Activated T-cell treated with anti-CD3 and anti-CD28 coated beads for 48 hours (primary cell): ENCODE measurements at places on chromosomes 7 and 10.

GRCh38 chr7:40498924-40499510 is 364.2 kb downstream of the SUGCT start:
- no peak for DNase-seq

DNA sequence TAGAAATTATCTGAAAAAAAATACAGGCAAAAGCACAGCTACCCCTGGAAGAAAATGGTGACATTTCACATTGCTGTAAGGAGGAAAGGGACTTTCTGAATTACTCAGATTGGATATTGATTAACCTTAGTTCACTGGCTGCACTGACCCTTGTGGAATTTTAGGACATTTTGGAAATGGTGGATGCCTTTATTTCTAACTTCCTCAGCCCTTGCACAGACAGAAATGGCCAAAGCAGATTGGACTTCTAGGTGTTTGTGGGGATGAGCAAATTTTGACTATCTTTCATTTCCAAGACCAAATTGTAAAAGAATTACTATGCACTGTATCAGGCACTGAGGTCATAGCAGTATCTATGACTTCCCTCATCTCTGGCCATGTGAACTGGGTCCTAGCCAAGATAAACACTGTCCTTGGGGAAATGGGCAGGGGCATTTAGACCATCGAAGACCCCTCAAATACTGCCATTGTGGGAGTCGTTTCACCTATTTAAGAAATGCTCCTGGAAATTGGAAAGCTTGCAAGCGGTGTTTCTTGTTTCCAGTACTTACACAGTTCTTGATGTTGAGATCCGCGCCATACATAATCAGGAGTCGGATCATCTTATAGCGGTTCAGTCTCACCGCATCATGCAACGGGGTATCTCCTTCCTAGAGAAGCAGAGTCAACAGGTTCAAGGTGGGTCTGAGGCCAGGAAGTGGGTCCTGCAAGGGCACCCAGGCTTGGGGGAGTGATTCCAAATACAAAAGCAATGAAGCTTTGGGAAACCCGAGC is 5.7 kb downstream of the ANKRD1 start:
- DNase-seq: no peak

- no peak for DNase-seq
Measured at GRCh38 chr7:128446306-128446705, 9.4 kb upstream of the HILPDA start.

DNA sequence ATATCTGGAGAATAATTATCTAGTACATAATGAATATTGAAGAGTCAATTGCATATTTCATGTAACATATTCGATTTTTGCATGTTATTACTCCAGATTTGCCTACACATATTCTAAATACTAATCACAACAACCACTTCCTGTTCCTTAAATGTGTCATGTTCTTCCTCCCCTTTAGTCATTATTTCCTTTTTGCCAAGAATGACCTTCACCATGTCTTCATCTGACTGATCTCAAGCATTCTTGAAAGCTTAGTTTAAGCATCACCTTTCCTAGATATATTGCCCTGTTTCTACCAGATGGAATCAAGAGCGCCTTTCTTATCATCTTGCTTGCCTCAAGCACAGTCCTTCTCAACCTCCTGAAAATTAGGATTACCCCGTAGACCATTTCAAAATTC is 23.5 kb upstream of the MEOX2 start:
- DNase-seq: no peak

- DNase-seq: no peak
Measured at GRCh38 chr7:121853307-121853706, 19.7 kb upstream of the PTPRZ1 start.

DNA sequence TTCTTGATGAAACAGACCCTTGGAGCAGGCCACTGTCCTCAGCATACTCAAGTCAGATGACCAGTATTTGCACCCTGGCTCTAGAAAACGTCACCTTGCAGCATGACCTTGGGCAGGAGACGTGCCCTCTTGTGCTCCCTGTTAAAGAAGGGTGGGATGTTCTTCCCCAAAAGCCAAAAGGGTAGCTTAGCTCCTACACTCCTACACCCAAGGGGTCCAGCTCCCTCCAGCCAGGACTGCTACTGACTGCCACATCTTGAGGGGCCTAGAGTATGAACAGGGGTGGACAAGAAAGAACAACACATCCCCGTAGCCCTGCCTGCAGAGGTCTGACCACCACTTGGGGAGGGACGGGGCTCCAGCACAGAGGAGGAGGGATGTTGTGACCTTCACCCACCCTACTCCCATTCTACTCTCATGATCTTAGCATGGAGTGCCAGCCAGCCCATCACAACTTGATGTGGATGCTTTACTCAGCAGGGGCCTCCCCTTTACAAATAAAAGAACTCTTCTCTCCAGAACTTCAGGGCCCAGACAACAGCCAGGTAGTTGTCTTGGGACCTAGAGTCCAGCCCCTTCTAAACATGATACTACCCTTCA is 165.3 kb upstream of the ZMIZ1 start:
- no peak for DNase-seq

DNA sequence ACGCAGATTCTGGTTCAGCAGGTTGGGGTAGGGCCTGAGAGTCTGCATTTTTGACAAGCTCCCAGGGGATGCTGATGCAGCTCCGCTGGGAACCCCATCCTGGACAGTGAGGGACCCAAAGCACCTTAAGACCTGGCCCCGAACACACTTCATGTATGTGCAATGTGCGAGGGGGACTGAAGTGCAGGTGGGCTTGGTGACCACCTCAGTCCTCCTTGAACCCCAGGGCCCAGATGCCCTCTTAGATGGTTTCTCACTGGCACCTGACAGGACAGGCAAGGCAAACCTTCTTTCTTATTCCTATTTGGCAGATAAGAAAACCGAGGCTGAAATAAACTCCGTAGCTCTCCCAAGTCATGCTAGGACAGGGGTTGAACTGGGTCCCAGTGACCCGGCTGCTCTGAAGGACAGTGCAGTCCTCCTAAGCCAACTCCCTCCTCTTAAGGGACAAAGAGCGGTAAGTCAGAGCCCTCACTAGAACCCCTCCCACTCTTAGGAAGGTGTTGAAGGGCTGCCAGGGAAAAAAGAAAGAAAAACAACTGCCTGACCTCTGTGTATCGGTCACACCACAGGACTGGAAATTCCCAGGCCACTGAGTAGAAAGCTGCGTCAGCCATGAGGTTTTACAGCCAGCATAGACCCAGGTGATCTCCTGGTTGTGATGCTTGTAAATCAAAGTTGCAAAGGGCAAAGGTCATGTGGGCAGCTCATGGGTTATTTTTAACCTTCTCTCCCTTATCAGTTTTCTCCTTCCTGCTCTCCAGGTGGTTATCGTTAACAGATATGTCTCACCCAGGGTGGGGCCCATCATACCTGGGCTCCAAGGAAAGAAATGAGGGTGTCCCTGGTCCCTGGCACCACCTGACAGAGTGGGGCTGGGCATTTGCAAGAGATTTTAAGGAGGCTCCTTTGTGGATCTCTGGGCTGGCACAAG is 90.9 kb upstream of the SMNDC1 start:
- DNase-seq: no peak

DNA sequence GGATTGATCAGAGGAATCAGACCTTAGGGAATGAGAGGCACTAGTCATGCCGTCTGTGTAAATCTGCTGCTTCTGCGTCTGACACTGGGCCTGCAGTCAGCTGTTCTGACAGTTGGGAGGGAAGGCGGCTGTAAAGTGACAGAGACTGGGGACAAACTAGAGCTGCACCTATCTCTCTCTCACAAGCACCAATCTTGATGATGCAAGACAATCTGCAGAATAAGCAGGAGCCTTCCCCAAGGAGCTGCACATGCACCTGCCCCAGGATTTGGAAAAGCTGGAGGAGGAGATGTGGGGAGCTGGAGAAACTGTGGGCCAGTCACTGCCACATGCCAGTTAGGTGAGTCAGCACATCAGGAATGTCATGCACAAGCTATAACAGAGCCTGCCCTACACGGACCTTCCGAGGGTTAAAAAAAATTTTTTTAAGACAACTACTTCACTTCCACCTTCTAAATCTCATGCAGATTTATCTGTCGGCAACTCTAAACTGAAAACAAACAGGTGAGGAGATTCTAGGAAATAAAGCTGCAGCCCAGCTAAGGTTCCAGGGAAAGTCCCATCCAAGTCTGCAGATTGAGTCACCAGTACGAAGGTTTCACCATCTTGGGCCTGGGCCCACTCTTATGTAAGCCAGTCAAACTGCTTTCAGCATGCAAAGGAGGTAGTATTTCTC is 39.2 kb downstream of the ENO4 start:
- DNase-seq: no peak

- no peak for DNase-seq
Measured at GRCh38 chr7:154473360-154473759, 421.2 kb downstream of the DPP6 start.

DNA sequence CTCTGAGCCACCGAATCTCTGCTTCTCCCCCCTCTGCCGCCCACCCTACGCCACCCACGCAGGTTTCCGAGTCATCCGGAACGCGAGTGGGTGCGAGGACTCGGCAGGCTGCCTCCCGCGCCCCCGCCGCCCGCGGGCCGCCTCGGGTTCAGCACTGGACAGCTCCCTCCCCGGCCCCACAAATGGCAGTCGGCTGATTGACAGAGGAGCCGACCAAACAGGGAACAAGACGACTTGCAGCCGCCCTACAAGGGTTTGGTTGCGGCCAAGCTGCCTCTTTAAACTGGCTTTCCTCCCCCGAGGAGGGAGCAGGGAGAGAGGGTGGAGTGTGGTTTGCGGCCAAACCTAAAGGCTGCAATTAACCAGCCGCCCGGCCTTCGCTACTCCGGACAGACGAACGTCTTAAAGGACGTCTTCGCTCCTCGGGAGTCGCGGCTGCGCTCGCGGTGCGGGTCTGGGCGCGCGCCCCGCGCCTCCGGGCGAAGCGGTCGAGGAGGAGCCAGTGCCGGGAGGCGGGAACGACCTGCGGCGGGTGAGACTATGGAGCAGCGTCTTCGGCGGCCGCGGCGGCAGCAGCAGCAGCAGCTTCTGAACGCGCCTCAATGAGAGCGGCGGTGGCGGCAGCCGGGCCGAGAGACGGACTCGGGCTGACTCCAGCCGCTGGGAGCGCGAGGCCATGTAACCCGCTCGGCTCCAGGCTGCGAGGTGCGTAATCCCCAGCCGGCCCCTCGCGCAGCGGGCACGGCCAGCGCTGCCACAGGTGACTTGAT is at the start of gene GPR158:
GPR158 (plus strand) TSS at position 541 of the 770 bp plus-strand sequence. CDS start 420 bp downstream, outside the sequence.
- peak; percentile 48 for DNase-seq

DNA sequence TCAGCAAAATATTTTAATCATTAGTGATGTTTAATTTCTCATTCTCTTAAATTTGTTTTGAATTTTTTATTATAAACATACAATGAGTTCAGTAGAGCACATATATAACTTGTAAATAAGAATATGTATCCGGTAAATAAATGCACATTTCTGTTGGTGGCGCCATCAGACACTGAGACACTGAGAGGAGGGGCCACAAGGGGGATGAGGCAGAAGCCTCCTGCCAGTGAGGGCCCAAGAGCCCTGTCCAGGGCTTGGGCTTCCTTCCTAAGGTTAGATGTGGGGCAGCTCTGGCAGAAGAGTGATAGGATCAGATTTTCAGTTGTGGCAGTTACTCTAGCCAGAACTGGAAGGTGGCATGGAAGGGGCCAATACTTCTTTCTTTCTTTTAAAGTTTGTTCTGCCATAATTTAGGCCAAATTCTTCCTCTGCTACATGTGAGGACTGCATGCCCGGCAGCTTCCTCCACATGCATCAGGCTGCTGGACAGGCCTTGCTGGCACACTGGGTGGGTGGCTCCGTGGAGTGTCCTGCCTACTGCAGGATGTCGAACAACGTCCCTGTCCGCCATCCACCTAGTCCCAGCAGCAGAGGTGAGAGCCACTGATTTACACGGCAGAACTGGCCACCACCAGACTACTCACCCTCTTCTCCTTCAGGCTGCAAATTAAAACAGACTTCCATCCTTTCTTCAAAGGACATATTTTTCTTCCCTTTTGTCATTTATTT is 13.2 kb downstream of the PTPRN2 start:
- no peak for DNase-seq

GRCh38 chr7:82323806-82324205 is 119.8 kb downstream of the CACNA2D1 start:
- DNase-seq: no peak

DNA sequence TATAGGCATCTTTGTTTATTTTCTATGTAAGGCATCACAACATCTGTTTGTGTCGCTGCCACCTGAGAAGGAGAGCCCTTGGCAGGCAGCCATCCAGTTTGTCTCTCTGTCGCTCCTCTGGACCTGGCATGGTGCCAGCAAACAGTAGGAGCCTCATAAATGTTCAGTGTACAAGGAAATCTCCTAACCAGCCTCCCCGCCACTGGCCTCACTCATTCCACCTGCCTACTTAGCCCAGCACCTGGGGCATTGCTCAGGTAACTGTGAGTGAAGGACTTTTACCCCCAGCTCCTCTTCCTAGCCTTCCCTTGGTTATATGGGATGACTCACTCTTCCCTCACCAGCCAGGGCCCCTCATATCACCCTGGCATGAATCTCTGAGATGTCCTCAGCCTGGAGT is 61.7 kb upstream of the NPTX2 start:
- DNase-seq: no peak

DNA sequence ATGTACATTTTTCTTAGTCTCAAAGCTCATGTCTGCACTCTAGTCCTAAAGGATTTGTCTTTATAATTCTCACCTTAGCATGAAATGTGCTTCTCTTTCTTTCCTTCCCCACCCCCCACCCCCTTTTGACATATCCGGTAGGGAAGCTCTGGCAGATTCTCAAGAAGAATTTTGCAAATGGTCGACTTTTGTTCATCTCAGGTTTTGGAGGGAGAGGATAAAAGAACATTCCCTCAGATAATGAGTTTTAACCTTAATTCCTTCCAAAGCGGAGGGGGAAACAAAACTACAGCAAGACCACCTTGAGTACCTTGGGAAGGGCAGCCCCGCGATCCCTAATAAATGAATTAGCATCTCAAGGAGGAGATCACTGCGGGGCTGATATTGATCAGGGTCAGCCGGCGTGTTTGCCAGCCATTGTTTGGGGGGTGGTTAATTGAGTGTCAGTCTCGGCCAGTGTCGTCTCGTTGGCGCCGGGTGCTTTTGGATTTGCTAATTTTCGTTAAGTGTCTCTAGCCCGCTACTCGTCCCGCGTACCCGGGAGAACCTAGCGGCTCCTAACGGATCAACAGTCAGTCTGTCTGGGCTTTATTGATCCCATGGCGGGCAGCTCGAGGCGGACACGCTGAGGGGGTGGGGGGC is 874 bp upstream of the BAMBI start:
- DNase-seq: peak; percentile 14

- DNase-seq: no peak
Measured at GRCh38 chr7:1424041-1424440, 35.2 kb downstream of the MICALL2 start.

- DNase-seq: no peak
Measured at GRCh38 chr10:74289951-74290350, 138.9 kb downstream of the ADK start.
